ENCODE measurements at places on chromosomes 12 and 14. TPM values are rescaled to one million over a fixed set of nuclear protein-coding genes. Genes with fewer than 3 reads are reported as not detected.

KCNK10 gene
- polyA plus RNA-seq = not detected

DNA sequence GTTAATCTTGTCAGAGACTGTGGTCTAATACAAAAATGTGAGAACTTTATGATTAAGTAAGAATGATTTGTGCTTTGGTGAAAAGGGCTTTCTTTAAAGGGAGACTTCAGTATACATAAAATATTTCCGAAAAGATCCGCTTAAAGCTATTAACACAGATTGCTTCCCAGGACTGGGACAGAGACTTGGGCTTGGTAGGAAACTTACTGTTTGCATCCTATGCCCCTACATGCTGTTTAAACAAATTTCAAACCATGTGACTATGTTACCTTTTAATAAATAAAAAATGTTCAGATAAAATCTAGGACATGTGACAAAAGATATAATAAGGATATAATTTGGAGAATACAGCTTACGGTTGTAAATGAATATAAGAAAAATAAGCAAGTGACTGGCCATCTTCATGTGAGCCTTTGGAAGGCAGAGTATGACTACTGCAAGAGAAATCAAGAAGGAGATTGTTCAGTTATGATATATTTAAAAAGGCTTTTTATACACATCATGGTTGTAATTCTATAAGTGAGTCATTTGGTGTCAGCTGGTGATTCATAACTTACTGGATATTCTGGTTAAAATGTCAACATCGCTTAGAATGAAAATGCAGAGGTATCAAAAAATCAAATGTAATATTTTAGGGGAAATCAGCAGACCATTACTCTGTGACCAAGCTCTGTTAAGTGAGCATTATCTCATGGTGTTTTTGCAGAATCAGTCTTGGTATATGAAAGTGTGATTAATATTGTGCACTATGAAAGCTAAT lies 234.7 kb upstream of the E2F7 start:
- no peak for DNase-seq

ADAM21 gene
- 0.07 TPM for polyA plus RNA-seq

ERP29 gene
- polyA plus RNA-seq = 137 TPM

DNA sequence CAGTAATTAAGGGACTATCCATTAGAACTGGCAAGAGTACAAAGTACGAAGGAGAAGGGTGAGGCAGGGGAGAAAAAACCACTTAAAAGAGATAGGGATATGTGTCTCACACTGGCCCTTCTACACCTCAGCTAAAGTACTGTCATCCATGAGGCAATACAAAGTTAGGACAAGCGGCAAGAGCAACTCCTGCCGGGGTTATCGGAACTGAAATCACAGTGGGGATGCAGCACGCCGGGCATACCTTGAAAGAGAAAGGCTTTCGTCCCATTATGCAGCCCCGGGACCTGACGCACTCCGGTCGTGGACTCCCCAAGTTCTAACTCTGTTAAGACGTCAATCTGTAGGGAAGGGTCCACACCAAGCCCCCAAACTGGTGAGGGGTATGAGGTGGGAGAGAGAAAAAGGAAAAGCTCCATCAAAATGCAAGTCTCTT lies 1.1 kb downstream of the NELL2 start:
- DNase-seq = peak; percentile 2

- no peak for DNase-seq
These were observed 250.5 kb downstream of the RPL10L start for GRCh38 chr14:46401066-46401465.

DNA sequence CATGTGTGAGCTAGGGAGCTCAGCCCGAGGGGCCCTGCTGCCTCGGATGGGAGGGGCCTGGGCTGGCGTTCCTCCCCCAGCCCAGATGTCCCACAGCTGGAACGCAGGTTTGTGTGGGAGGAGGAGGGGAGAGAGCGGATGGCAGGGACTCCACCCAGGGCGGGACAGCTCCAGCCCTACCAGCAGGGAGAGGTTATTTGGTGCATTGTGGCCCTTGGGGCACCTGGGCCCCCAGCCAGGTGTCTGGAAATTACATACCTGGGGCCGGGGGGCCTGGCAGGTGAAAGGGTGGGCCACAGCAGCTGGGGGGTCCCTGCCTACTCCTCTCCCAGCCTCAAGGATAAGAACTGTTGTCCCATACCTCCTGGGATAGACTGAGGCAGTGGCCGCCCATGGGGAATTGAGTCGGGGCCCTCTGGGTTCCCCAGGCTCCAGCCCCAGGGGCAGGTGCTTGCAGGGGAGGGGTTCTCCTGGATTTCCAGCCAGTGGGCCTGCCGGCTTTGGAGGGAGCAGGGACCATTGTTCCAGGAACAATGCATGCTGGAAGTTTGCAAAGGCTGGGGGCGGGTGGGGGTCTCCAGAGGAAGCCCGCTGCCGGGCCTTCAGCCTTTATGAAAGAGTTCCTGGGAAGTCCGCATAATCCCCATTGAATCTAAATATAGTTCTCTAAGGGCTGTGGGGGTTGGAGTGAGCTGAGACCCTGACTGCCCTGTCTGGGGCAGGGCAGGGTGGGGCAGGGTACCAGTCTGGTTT lies 1.2 kb downstream of the KIF26A start:
- DNase-seq = no peak

DNA sequence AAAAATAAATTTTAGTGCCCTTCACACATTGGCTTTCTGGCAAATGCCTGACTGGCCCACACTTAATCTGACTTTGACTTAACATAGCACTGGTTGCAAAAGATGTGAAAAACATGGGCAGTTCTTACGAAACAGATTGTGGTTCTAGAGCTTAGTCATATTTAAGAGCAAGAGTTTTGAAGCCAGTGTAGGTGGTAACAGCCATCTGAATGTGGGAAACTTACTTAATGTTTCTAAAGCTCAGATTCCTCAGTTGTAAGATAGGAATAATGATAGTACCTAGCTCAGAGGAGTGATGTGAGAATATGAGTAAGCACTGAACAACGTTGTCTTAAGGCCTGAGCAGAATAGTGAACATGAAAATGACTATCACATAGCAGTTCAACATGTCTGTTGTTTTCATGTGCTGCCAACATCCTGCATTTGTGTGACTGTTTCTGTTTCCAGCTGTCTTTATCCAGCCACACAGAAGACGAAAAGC lies 262.7 kb downstream of the SYT1 start:
- no peak for DNase-seq

DNA sequence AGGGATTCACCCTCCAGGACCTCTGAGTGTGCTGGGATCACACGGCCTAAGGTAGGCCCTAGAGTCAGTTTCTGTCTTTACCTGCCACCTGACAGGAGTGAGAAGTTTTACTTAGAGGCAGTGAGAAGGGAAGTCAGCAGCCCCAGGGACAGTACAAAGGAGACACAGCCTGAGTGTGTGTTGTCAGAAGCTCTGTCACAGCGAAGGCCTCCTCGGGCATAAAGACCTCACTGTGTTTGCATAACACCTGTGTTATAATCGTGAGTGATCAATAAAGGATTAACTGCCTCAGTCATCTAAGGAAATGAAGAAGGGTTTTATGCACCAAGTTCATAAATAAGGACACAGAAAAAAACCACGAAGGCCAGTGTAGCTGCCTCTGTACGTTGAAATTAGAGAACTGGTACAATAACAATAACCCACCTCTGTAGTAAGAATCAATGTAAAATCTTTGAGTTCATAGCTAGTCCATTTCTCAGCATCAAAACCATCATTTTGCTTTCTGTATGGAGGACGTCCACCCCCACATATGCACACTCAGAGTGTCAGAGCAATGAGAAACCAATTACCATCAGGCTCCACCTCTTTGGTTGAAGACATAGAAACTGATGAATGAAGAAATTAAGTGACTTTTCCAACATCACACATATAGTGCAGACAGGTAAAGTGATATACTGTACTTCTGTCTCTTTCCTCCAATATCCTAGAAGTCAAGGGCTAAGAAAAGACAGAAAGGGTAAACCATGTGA lies 159.3 kb downstream of the DAD1 start:
- DNase-seq = no peak

KCNH3 gene
- 0.96 TPM for polyA plus RNA-seq

DNA sequence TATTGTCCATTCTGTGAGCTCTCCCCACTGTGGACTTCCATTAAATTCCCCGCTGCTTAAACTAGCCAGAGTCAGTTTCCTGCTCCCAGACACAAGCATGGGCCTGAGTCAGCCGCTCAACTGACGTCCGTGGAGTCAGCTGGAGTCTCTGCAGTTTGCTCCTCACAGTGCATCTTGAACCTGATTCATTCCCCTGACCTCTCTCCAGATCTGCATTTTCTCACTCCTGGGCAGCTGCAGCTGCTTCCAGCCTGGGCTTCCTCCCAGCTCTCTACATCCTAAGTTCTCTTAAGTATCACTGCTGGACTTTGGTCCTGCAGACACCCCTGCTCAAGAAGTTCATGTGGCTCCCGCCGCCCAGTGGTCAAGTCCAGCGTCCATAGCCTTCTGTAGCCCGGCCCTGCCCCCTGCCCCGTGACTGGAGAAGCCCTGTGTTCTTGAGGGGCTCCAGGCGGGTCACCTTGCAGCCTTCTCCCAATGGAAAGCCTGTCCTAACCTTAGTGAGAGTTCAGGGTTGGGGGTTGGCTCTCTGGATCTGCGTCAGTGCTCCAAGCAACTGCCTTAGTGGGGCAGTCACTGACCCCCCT lies 20.0 kb downstream of the NFKBIA start:
- DNase-seq = no peak

DNA sequence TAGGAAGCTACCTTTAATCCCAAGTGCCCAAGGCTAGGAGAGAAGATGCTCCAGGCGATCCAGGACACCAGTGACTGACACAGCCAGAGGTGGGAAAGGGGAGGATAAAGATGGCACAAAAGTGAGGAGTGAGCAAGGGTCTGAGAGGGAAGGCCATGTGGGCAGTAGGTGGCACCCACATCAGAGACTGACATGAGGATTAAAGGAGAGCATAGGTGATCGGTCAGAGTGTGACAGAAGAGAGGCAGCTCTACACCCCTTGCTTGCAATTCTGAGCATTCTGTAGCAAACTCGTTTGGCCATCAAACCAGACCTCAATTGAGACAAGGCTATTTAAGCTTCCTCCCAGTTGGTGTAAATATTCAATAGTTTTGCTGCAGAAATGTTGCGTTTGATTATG lies 724 bp upstream of the CD27 start:
- no peak for DNase-seq

DNA sequence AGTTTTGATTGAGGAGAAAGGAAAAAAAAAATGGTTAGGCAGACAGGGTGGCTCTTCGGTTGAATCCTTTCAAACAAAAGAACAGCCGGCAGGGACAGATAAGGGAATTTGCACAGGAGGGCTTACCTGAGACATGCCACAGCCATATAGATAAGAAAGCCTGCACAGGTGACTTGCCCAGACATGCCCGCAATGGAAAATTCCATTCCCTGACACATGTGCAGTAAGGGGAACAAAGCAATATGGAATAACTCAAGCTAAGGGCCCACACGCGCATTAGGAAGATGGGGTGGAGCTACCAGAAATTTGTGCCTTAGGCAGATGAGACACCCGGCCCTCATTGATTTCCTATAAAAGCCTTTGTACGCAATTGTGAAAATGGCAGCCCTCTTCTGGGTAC lies 86.7 kb downstream of the TMEM260 start:
- DNase-seq = no peak

GRCh38 chr14:102390064-102390855 lies 27.5 kb downstream of the TECPR2 start:
- no peak for DNase-seq

RIPK3 gene
- 21.4 TPM for polyA plus RNA-seq

ALDH2 gene
- polyA plus RNA-seq = 18.7 TPM

DNA sequence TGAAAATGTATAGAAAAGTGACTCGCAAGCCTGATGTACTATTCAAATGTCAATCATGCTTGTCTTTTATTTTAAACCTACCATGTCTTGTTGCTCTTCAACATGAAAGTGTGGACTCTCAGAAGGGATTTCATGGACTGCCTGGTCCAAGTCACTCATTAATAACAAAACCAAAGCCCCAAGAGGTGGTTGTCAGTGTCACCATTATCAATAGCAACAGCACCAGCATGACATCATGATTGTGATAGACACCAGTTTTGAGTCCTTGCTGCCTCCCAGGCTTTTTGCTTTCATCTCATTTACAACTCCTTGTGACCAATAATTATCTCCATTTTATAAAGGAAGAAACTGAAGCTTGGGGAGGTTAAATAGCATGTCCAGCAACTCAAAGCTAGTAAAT lies 112.0 kb upstream of the TMPO start:
- DNase-seq = no peak

EFS gene
- not detected for polyA plus RNA-seq

GRCh38 chr12:69851976-69852375 lies 26.9 kb downstream of the MYRFL start:
- no peak for DNase-seq

NUAK1 gene
- polyA plus RNA-seq = 0.02 TPM

LIN7A gene
- not detected for polyA plus RNA-seq

- DNase-seq = no peak
These were observed 48.5 kb downstream of the ADGRD1 start for GRCh38 chr12:131002216-131002631.

GRCh38 chr14:99137001-99137700 lies 134.8 kb downstream of the BCL11B start:
- DNase-seq = no peak

POLR3B gene
- polyA plus RNA-seq = 6.4 TPM

AHNAK2 gene
- not detected for polyA plus RNA-seq

DNA sequence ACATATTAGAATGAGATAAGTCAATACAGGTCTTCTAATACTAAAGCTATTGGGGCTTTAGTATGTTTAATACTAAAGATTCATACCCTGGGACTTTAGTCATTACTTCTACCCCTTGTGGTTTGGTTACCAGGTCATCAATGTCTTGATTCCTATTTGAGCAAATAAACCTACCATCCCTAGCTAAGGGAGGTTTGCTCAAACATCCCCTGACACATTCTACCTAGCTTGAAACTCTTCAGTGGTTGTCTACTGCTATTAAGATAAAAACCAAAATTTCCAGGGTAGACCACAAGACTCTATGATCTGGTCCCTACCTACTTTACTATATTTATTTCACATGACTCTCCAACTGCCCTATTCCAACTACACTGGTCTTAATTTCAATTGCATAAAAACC lies 7.3 kb upstream of the C2CD5 start:
- no peak for DNase-seq

DNA sequence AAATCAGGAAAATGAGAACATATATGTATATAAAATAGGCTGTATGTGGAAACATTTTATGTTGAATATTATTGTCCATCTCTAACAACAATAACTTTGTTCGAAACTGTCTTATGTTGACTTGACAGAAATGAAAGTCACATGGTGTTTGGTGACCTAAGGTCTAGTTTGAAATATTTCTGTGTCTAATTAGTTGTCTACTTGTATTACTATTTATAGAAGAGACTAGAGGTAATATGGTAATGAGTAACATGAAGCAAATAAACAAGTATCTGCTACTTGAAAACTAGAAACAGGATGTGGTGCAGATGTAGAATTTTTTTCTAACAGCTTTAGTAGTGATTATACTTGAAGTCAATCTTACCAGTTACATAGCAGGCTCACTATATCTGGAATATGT lies 3.9 kb downstream of the GPHN start:
- DNase-seq = no peak

DNA sequence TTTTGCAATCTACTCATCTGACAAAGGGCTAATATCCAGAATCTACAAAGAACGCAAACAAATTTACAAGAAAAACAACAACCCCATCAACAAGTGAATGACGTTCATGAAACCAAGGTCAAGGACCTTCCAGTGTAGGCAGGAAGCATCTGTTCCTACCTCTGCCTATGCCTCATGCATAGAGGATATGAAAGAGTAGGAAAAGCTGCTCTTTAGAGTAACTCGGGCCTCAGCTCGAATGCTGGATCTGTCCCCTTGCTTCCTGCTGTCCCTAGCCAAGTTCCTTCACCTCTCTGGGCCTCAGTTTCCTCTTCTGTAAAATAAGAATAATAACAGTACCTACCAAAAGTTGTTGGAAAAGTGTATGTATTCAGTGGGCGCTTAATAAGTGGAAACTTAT lies 65.0 kb downstream of the FOXN4 start:
- DNase-seq = no peak

- no peak for DNase-seq
These were observed 19.5 kb downstream of the TRAF3 start for GRCh38 chr14:102796661-102797190.

All from immature natural killer cell (primary cell).